Smooth muscle cell of the brain vasculature (primary cell): ENCODE measurements at places on chromosomes 6 and 20.

DNA sequence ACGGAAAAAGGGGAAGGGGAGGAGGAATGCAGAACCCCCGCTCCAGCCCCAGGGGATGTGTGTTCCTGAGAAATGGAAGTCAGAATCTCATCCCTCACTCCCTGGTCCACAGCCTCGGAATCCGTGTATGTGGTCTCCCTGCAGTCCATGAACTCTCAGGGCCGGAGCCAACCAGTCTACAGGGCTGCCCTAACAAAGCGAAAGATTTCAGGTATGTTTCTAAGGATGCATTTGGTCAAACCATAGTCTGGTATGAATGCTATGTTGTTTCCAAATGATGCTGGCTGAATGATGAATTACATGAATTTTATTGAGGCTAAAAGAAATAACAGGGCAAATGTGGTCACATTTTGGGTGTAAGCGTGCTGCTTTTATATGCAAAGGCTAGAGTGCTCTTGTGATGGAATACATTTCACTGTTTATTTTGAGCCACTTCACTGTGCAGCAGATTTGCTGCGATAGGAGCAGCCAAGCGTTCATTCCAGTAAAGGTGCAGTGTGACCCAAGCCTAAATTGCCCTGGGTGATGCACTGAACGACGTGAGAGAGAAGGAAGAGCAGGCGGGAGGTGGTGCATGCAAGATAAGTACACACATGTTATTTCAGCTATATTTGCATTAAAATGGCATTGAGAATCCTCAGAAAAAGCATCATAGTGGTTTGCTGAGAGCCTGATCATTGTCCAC, 52.4 kb downstream of the FNDC1 start:
- DNase-seq, result no peak

DNA sequence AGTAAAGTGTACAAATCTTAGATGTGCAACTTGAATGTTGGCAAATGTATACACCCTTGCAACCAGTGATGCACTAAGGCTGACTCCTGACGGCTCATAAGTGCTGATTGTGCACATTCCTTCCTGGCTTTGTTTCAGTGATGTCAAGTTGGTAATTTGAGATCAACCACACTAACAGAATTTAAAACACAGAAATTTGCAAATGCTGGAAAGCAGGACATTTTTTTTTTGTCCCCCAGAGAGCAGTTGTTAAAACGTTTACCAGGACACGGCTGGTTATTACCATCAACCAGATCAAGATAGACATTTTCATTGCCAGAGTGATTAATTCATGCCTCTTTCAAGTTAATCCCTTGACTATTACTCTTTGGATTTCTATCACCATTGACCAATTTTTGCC, 735.6 kb downstream of the RFPL4B start:
- DNase-seq, result peak; percentile 60

DNA sequence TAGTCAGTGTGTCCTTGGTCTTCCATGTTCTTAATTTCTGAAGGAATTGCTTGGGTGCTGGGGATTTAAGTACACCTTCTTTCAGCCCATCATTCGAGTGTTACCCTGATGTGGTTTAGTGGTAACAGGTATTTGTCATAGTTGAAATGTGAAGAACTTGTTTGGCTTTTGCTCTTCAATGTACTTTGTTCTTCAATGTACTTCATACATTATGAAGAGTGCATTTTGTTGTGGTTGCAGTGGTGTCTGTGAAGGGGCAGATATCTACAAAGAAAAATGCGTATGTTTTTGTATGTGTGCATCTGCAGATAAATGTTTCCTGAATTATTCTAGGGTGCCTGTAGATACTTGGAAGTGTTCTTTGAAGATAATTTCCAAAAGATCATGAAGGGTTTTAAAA, 111.2 kb upstream of the SUPT3H start:
- DNase-seq, result no peak

DNA sequence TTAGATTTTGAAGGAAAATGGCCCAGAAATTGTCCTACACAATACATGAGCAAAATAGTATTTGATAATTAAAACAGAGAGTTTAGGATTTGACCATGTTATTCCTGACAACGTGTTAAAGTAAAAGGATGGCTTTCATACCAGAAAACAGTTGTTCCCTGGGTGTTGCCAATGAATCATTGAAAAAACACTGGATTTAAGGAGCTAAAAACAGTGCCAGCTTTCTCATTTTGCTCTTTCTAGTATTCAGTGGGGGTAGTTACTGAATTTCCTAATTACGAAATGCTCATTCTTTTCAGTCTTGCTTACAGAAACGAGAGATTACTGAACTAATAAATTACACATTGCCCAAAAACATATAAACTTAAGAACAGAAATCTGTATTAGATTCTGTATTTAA, 26.6 kb upstream of the SNAP91 start:
- no peak for DNase-seq

DNA sequence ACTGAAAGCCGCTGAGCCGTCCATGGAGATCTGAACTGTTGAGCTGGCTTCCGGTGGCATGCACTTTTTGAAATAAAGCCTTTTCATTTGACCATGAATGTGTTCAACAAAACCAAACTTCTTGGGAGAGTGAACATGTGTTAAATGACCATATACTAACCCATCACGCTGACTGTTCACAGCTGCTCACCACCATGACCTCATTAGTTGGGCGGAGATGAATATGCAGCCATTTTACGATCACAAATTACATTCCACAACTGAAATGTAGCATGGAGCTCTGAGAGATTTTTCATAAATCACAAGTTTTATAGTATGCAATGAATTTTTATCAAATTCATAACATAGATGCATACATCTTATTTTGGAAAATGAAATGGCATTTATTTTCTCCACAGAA, 4.2 kb downstream of the RAMACL start:
- DNase-seq, result no peak

DNA sequence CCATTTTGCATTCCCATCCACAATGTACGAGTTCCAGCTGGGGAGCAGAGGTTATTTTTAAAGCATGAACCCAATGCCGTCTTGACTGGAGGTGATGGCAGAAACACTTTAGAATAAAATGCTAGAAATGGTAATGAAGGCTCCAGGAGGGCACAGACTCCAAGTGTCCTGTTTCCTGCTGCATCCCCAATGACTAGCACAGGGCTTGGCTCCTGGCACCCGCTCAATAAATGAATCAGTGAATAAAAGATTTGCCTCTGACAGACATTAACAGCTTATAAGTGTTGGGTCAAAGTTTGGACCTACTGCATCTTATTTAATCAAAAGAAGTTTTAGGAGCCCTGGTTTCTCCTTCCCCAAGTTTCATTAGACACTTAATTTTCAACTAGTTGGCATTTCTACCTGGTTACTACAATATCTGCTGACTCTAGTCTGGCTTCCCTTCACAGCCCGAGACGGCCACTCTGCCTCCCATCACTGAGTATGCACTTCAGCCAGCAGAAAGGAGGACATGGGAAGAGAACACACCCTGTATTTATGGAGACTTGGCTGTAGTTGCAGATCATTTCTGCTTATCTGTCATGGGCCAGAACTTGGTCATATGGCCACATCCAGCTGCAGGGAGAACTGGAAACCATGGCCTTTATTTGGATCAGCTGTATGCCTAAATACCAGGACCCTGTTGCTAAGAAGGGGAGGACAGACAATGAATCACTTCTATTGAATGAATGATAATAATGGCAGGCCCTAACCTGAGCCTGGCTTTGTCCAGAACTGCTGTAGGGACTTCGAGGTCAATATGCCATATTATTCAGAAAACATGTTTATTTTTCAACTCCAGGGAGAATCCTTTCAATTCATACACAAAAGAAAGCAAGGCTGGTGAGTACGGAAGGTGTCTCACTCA, 63.1 kb downstream of the TTI1 start:
- no peak for DNase-seq

DNA sequence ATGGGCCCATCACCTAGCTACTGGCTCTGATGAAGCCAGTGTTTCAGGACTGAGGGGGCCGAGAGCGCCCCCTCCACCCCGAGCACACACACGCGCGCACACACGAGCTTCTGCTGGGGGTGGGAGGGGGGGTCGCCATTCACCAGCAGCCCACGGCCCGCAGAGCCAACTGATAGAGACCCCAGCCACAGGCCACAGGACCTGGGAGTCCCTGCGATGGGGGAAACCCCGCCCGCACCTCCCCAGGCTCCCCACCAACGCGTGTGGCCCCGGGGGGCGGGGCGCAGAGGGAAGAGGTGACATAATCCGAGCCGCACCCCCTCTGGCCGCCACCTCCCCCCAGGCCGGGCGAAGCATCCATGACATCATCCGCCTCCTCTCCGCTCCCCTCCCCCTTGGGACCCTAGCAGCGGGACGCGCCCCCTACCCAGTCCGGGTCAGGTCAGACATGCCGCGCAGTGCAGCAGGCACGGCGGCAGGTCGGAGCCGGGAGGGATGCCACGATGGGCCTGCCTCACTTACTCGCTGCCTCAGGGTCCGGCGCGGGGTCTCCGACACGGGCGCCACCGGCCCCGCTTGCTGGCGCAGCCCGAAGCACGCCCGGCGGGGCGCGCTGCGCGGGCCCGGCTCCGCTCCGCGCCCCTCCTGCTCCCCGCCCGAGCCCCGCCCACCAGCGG, at the start of gene LZTS3:
LZTS3 (minus strand) TSS at position 617 of the 677 bp plus-strand sequence. CDS start 6,386 bp downstream, outside the sequence.
- no peak for DNase-seq

- DNase-seq, result no peak
These were observed 28.1 kb downstream of the RIPOR3 start for GRCh38 chr20:50663095-50663821.

- peak; percentile 84 for DNase-seq
These were observed at the start of gene MARCKS for GRCh38 chr6:113856625-113857555. Gene MARCKS, plus strand, starts transcription at chr6:113857345. Its CDS starts 401 bp downstream, at chr6:113857746.

DNA sequence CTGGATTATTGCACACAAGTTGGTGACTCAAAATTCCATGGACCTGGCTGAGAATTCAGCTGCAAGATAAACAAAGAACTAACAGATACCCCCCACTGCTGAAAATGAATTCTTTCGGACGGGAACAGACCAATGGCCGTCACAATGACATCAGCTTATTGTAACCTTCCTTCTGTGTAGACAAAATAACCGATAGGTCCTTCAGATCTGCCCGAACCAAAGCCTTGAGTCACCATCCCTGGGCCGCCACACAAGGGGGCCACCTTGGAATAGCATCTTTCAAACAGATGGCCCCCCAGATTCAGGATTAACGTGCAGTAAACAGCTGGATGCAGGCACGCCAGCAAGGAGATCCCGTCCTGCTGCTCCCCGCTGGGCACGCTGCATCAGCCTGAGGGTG, 214.0 kb upstream of the EXOC2 start:
- DNase-seq, result peak; percentile 67

- DNase-seq, result no peak
These were observed 503.6 kb downstream of the PTPRT start for GRCh38 chr20:42686057-42686456.
